ENCODE measurements at places on chromosomes 5 and 9.
A peak's percentile ranks its signal among the peaks of the same experiment; 100 is the strongest.

- no peak for DNase-seq
These were observed 309.2 kb downstream of the CTNND2 start for GRCh38 chr5:11595045-11595444.

GRCh38 chr9:71955300-71955915 is 44.0 kb downstream of the C9orf85 start:
- no peak for DNase-seq

DNA sequence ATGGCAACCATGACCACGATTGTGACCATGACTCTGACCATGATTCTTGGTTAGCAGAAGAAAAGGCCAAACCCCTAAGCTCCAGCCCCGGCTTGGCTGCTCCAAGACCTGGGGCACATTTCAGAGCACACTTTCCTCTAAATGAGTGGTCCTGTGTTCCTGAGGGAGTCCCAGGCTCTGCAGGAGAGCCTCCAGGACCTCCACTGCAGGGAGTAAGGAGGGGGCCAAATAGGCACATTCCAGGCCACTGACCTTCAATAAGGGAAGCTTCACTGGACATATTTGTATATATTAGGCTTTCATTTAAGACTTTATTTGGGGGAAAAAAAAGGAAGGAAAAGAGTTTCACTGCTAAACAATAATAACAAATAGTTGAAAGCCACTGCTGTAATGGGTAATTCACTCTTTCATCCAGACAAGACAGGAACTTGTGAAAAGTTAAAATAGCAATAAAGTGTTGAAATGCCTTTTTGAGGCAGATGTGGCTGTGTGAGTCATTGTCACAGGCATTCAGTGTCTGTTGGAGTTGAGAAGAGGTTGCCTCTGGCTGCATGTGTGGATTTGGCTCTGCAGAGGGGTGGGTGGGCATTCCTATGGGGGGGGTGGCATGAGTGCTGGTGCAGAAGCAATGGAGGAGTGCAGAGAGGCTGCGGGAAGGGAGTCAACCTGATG is 63.9 kb upstream of the TGFBR1 start:
- no peak for DNase-seq

DNA sequence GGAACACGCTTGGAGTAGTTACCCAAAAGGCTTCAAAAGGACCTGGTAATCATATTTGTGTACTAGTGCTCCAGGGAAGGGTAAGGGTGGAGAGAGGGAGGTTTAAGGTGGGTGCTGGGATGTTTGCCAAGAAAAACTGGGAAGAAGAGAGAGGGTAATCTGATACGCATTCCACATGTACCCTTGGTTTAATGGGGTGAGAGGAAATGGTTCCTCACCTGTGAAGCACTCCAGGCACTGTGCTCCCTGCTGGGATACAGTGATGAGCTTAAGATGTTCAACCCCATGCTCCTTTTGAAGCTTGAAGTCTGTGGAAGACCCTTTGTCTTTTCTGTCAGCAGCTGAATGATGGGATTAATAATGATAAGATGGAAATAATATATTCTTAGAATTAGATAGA is 98.4 kb downstream of the COX7C start:
- DNase-seq: no peak

GRCh38 chr5:56814361-56814962 is 887 bp upstream of the MAP3K1 start:
- peak; percentile 39 for DNase-seq

Data from CD4-positive, alpha-beta T cell treated with Interleukin-12 subunit alpha and Interleukin-12 subunit beta, for 1 hour (primary cell).